ENCODE measurements at places on chromosomes 4 and X.

GRCh38 chr4:149553959-149554520 is 261.6 kb downstream of the IQCM start:
- DNase-seq = no peak

GRCh38 chr4:73727685-73728084 is 12.7 kb upstream of the CXCL8 start:
- no peak for DNase-seq

DNA sequence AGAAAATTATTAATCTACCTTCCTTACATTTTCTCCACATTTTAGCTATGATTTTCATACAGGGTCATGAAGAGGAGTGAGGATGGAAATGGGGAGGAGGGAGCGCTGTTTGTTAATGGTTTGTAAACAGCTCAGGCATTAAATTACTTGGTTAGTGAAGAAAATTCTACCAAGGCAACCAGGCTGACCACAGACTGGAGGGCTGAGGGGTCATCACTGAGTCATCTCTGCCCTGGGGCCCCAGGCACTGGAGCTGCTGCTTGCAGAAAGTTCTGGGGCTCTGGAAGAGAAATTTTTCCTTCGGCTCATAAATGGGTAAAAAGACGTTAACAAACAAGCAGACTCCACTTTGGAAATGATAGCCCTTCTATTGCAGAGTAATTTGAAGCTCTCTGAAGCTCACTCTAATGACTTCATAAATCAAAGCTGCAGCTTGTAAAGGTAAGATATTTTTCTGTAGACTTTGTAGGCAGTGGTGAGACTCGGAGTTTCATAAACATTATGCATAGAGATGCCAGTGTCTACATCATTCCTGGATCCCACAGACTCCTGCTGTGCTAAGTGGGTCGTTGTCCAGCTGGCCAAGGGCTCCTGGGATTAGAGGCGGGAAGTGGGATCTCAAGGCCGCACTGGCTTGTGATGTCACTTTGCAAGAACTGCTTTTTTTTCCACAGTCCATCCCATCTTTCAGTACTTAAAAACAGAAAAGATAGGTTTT is 159.6 kb downstream of the PTTG2 start:
- peak; percentile 14 for DNase-seq

DNA sequence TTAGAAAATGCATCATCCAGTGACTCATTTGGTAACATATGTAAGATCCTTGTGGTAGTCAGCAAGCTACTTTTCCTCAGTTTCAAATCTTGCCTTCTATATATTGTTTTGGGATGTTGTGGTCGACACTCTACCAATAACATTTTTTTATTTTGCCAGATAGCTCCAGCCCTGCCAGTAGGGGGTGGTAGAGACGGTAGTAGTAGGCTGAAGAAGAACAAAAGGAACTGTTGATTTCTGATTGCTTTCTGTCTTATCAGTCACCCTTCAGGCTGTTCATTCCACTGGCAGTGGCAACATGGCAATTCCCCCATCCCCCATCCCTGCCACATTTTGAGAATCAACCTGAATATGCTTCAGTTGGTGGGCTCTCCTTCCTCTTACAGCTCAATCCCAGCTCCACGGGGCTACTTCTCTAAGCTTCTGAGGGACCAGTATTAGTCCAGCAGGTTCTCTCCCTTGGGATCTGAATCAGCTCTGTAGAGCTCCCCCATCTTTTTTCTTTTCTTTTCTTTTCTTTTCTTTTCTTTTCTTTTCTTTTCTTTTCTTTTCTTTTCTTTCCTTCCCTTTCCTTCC is 171.5 kb upstream of the VEGFC start:
- no peak for DNase-seq

DNA sequence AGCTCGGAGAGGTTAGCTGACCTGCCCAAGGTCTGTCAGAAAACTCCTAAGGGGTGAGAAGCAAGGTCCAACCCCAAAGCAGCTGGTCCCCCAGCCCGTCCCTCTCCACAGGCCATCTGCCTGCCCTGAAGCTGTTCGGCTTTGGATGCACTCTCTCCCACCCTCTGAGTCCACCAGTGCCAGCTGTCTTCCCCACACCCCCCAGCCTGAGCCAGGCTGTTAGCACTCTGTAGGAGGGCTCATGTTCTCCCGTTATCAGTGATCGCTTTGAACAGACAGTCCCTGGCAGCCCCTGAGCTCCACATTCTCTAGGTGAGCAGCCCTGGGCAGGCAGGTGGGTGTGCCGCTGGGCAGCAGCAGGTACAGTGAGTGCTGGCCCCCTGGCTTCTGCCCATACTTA is 16.0 kb downstream of the ZNF185 start:
- no peak for DNase-seq

DNA sequence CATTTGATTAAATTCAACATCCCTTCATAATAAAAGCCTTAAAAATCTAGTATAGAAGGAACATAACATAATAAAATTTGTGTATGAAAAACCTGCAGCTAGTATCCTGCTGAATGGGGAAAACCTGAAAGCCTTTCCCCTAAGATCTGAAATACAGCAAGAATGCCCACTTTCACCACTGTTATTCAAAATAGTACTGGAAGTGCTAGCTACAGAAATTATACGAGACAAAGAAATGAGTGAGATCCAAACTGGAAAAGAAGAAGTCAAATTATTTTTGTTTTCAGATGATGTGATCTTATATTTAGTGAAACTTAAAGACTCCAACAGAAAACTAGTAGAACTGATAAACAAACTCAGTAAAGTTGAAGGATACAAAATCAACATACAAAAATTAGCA is 152.9 kb downstream of the RTL3 start:
- no peak for DNase-seq

GRCh38 chrX:53262918-53263394 is 18.4 kb downstream of the IQSEC2 start:
- no peak for DNase-seq

GRCh38 chrX:77440330-77440729 is 6.9 kb upstream of the FGF16 start:
- no peak for DNase-seq

DNA sequence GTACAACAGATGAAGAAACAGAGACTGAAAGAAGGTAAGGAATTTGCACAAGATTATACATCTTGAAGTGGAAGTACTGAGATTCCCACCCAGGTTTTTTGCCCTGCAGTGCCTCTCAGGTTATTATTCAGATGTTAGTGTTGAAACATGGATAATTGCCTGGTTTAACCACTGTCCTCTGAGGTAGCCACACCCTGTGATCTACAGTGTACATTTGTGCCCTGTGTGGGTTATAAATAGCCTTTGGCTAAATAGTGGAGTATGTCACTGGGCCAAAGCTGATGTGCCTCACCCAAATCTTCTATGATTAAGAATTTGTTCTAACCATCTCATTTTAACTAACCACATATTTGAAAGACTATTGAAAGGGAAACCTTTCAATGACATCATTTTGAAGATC is 5.4 kb upstream of the ASB5 start:
- DNase-seq = no peak

DNA sequence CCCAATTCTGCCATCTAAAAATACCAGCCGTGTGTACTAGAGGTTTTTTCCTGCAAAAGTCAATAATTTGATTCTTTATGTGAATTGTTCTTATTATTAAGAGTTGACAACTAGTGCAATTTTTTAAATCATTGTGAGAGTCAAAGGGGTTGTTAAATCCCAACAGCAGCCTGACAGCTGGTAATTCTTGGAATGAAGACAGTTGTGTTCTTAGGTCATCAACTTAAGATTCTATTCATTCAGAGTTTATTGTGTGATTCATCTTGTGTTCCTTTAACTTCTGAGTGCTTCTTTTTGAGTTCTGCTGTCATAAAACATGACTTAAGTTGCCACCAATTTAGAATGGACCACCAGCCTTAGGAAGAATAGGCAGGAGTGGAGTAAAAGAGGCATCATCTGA is 329.0 kb downstream of the NAF1 start:
- DNase-seq = no peak

- no peak for DNase-seq
Measured at GRCh38 chr4:1516261-1516660, 110.0 kb upstream of the NKX1-1 start.

DNA sequence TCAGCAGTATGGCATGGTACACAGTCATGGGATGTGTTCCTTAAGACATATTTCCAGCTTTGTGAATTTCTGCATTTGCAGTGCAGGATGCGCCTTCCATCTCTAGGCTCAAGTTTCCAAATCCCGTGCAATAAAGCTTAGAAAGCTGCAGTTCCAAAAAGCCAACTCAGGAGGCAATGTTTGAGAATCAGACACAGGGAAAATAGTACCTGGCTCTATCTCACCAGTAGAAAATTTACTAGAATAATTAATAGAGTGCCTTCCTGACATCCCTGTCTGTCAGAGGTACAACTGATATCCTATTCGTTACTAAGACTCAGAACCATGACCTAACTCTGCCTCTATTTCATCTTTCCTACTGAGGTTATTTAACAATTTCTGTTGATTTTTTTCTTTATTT is 1333.0 kb downstream of the PCDH19 start:
- DNase-seq = no peak

DNA sequence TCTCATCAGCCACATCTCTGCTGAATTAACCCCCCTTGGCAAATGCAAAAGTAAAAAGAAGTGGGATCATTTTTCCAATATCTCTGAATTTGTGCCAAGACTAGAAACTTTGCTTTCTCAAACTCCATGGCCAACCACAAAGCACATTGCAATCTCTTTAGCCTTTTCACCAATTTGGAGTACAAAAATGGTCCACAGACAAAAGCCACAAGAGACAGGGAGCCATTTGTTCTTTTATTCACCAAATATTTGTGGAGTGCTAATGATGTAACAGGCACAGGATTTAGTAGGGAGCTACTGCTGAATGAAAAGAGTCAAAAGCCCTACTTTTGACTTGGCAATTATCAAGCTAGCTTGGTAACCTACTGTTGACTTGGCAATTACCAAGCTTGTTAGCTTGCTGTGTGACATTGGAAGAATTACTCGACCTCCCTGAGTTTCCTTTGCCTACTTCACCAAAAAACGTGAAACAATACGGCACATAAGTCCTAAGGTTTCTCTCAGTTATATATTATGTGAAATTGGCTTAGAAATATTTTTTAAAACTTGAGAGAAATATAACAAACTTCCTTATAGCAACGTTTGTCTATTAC is 97.1 kb upstream of the KLF3 start:
- DNase-seq = no peak

- DNase-seq = no peak
Measured at GRCh38 chr4:2353222-2354107, 65.0 kb downstream of the ZFYVE28 start.

DNA sequence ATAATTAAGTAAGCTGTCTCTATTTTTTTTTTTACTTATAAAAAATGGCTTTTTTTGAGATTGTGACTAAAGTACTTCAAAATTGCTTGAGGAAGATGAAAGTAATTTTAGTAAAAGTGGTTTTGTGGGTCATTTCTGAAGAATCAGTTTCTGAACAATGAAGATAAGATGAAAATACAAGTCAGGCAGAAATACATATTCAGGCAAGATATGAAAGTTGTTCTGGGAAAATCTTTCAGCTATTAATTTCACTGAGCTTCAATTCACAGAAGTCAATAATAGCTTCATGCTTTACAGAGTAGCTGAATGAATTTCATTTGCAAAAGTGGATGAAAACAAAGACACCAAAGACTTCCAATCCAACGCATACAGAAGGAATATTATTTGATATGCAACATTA is 305.2 kb upstream of the ARSJ start:
- no peak for DNase-seq

- DNase-seq = no peak
Measured at GRCh38 chr4:38190717-38191178, 230.6 kb downstream of the PTTG2 start.

- no peak for DNase-seq
Measured at GRCh38 chrX:49037883-49038475, 5.2 kb downstream of the TFE3 start.

GRCh38 chr4:43380093-43380492 is 487.6 kb downstream of the GRXCR1 start:
- DNase-seq = no peak

Data from Caco-2 (cell line).